Activated CD4-positive, alpha-beta T cell treated with anti-CD3 and anti-CD28 coated beads, Interleukin-2, amount 50 U/mL, for 24 hours (primary cell): ENCODE measurements at places on chromosomes 4 and X.

- no peak for DNase-seq
Observed at GRCh38 chrX:71547339-71547738, 14.4 kb downstream of the OGT start.

- no peak for DNase-seq
Observed at GRCh38 chr4:62513306-62513705, 1313.2 kb downstream of the ADGRL3 start.

- no peak for DNase-seq
Observed at GRCh38 chrX:68822641-68823410, 6.0 kb upstream of the EFNB1 start.

DNA sequence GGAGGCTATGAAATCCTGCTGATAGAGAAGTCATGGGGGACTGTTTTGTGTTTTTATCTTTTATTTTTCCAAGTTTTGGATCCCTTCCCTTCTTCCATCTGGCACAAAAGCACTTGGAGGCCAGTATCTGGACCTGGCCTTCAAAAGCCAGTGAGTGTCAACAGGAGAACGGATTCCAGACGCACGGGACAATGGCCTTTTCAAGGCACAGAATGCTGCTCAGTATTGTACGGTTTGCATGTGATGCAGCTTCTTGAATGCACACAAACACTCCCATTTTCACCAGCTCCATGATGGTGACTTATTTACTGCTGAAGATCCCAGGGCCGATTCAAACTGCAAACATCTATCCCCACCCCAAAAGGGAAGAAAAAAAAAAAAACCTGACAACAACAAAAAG is 145.4 kb downstream of the CPEB2 start:
- DNase-seq = no peak

- no peak for DNase-seq
Observed at GRCh38 chr4:53349091-53349491, 16.8 kb downstream of the SCFD2 start.
